Frontal cortex (tissue), 4 donors: ENCODE measurements at places on chromosomes 12 and 14. TPM values are rescaled to one million over a fixed set of nuclear protein-coding genes. Genes with fewer than 3 reads are reported as not detected.

The MGP gene
- total RNA-seq: 2.0 TPM

The TMEM119 gene
- 0.82 TPM for total RNA-seq

The GLIPR1L1 gene
- under 0.01 TPM for total RNA-seq

The PMCH gene
- total RNA-seq: 0.41 TPM

The IRAK3 gene
- total RNA-seq: 4.1 TPM

The ZNF385A gene
- 1.2 TPM for total RNA-seq

The MAGOHB gene
- total RNA-seq: 18.3 TPM

The MGST1 gene
- 3.7 TPM for total RNA-seq

The KERA gene
- 1.2 TPM for total RNA-seq

The GLT8D2 gene
- 9.4 TPM for total RNA-seq

The NOPCHAP1 gene
- total RNA-seq: 12.6 TPM

The RERG gene
- total RNA-seq: 1.6 TPM

The SLC6A13 gene
- total RNA-seq: 12.2 TPM

The BORCS5 gene
- total RNA-seq: 19.2 TPM

The TAS2R14 gene
- 5.3 TPM for total RNA-seq

The HVCN1 gene
- total RNA-seq: 7.3 TPM

The SOCS4 gene
- total RNA-seq: 44.0 TPM

The CACNA1C gene
- 20.0 TPM for total RNA-seq

The ARHGAP9 gene
- total RNA-seq: 1.2 TPM

The OR4Q3 gene
- total RNA-seq: not detected

The NTS gene
- total RNA-seq: 6.5 TPM

The BAZ1A gene
- 18.3 TPM for total RNA-seq

The DPPA3 gene
- not detected for total RNA-seq

The IL26 gene
- not detected for total RNA-seq

The DDX54 gene
- 11.0 TPM for total RNA-seq

The OASL gene
- total RNA-seq: not detected

The THAP2 gene
- 38.7 TPM for total RNA-seq

The RAD51AP1 gene
- total RNA-seq: 3.7 TPM

The MTERF2 gene
- 18.3 TPM for total RNA-seq

The RFX4 gene
- total RNA-seq: 2.9 TPM
